ENCODE measurements at places on chromosomes 6 and 20.

DNA sequence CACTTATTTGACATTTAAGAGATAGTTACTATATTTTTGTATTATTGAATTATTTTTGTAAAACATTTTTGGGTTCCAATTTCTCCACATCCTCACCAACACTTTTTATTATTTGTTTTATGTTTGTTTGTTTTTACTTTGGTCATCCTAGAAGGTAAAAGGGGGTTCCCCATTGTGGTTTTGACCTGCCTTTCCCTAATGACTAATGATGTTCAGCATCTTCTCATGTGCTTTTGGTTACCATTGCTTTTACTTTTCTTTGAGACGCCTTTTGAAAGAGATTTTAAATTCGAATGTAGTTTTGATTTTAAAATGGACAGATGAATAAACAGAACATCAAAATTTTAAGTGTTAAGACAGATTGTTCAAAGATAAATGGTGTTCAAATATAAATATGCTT, 46.9 kb downstream of the AK9 start:
- no peak for DNase-seq

- no peak for DNase-seq
Measured at GRCh38 chr20:54346276-54346675, 129.1 kb upstream of the DOK5 start.

GRCh38 chr20:64026-64603, 23.4 kb upstream of the DEFB125 start:
- no peak for DNase-seq

GRCh38 chr6:1756472-1757129, 146.9 kb downstream of the FOXC1 start:
- DNase-seq = no peak

DNA sequence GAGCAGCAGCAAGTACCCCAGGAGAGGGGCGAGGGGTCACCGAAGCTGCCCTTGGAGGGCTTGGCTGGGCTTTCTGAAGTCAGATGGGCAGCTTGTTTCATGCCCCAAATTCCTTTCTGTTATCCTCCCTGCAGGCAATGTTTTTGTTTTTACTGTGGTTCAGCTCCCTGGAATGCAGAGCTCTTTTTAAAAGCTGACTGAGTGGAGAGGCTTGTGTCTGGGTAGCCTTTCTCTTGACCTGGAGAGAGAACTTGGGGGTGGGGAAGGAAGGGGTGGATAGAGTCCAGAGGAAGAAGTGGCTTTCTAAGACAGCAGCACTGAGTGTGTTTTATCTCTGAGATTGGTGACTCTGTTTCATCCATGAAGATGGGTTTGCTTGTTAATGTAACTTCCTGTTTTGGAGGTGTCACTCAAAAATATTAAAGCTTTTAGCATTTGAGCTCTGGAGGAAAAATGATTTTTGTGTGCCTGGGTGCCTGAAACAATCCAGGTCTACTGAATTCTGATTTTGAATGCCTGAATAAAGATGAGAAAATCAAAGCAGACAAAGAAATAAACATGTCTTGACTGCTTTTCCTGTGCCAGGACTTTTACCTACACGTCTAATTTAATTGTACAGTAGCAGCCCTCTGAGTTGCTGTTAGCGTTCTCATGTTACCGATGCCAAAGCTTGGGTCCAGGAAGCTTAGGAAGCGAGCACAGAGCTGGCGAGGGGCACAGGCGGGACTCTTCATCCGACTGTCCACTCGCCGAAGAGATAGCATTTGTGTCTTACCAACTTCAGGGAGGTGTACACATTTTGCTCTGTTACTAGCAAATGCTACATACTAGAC, 78.2 kb upstream of the EEF1E1 start:
- no peak for DNase-seq

DNA sequence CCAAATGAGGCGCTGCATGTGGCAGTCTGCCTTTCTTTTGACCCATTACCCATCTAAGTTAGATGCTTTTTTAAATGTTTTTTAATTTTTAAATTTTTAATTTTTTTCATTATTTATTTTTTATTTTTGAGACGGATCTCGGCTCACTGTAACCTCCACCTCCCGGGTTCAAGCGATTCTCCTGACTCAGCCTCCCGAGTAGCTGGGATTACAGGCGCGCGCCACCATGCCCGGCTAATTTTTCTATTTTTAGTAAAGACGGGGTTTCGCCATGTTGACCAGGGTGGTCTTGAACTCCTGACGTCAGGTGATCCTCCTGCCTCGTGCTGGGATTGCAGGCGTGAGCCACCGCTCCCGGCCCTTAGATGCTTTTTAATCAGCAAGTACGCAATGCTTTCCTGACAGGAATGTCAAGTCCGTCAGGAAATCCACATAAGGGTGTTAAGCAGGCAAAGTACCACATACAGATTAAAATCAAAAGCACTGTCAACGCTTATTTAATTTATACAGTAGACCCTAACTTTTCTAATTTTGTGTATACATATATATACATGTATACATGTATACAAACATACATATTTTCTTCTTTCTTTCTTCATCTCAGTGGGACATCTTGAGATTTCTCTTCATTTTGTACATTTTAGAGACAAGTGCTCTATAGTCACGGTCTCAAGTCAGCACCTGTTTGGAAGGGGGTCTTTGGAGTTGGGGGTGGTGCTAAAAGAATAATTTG, 995 bp upstream of the GSTA4 start:
- DNase-seq = peak; percentile 58

DNA sequence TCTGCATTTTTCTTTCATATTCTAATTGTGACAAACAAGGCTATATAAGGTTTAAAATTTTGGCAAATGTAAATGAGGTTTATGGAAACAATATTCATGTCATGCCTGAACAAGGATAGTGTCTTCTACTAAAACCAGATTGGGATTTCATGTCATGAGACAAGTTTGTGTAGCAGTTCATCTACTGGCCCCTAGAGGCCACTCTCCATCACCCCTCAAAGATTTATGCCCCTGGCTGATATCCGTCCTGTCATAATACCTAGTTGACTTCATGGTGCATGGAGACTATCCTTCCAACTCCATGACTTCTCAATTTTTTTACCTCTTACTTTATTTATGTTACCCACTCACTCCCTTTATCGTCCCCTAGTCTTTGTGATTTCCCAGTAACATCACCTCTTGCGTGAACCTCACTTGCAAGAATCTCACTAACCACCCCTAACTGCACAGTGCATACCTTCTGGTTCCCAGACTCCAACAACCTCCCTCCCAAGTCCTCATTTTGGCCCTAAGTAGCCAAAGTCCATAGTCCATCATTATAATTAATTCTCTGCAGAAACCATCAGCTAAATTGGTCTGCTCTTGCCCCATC, 179.8 kb downstream of the TASP1 start:
- DNase-seq = no peak

DNA sequence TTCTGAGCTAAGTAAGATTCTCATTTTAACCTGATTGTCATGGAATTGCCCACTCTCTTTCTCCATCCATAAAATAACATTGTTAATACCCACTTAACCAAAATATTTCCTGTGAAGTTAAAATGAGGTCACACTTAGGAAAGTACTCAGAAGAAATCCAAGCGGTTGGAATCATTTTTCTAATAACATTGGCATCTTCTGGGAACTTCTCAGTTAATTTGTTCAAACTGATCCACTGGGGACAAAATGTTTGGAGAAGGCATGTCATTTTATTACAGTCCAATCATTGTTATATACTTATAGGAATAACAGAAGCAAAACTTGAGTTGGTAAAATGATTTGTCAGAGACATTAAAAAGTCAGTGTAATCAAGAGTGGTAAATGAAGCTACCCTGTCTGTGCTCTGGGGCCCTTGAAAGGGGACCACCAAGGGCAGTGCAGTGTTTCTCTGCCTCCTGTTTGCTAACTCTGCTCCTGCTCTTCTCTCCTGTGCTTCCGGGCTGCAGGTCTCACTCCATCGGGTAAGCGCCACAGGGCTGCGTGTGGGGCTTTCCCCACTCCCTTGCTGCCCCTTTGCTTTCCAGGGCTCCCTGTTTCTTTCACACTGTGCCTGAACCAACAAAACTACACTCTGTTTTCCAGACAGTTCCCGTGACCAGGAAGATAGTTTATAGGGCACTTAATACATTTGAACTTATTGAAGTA, 50.1 kb downstream of the HDDC2 start:
- no peak for DNase-seq

DNA sequence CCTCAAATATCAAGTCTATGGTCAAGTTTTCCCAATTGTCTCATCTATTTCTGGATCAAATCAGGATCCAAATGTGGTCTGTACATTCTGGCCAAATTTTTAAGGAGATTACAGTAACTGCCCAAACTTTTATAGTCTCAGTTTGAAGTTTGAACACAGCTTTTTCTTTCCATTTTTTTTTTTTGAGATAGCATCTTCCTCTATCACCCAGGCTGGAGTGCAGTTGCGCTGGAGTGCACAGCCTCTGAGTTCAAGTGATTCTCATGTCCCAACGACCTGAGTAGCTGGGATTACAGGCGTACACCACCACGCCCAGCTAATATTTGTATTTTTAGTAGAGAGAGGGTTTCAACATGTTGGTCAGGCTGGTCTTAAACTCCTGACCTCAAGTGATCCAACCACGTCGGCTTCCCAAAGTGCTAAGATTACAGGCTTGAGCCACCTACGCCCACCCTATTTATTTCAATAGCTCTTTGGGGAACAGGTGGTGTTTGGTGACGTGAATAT, 84.9 kb upstream of the CARMIL1 start:
- no peak for DNase-seq

GRCh38 chr6:119791736-119792135, 442.2 kb upstream of the MAN1A1 start:
- no peak for DNase-seq

- DNase-seq = no peak
Measured at GRCh38 chr6:9140951-9141460, 705.7 kb upstream of the SLC35B3 start.

DNA sequence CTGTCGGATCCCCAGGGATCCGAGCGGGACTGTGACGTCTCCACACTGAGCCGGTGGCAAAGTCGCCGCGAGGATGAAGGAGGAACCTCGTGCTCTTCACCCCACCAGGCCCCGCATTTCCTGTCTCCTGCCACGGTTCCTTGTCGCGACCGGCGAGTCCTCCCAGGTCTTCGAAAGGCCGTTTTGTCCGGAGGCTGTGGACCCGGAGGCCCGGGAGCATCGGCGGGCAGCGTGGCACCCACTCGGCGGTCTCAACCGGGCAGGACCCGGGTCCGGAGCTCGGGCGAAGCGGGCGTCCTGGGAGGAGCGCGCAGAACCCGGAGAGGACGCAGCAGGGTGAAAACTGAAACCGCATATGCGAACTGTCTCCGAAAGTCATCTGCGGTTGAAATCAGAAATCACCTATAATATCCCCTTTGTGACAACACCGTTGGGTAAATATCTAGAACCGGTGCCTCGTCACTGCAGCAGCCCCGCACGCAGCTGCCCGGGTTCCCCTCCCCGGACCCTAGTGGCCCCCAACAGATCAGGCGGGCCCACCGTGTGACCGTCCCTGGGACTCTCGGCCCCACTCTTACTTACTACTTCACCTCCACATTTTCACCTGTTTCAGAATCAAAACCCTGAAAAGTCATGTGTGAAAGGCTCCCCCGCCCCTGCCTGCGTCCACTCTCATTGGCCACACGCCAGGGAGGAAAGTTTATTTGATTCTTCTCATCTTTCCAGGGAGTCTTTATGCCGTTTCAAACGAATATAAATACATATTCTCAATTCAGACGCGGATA, 3.1 kb upstream of the ULBP2 start:
- peak; percentile 62 for DNase-seq

GRCh38 chr20:35238170-35238569, 11.7 kb downstream of the MMP24 start:
- DNase-seq = no peak

- no peak for DNase-seq
Measured at GRCh38 chr6:151387175-151387970, 4.0 kb downstream of the ZBTB2 start.
